ENCODE measurements at places on chromosomes 5 and 9.

DNA sequence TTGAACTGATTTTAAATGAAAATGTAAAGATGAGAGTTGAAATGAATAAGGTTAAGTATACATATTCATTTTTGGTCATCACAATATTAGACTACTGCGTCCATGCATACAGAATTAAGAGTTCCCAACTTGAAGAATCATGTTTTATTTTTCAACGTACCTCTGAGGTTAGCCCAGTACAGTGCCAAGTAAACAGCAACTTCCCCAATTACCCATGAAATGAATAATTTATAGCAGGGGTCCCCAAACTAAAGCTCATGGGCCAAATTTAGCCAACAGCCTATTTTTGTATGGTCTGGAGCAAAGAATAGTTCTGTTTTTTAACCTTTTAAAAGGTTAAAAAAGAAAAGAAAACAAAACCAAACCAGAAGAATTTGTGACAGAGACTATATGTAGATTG lies 167.9 kb downstream of the CDC42SE2 start:
- no peak for DNase-seq

DNA sequence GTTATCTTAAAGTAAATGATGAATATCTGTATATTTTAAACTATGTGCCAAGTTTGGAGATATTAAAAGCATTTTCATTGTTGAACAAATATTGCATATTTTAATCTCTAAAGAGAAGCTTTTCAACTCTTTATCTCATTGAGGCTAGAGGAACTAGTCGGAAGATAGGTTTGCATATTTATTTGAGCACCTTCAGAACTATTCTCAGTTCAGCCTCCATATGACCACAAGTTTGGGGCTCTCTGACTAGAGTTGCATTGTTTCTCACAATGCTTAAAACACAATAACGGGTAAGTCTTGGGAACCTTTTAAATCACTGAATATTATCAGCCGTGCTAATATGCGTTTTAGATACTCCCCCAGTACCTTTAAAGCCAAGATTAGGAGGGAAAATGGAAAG lies 47.3 kb upstream of the CTXN3 start:
- DNase-seq, result no peak

DNA sequence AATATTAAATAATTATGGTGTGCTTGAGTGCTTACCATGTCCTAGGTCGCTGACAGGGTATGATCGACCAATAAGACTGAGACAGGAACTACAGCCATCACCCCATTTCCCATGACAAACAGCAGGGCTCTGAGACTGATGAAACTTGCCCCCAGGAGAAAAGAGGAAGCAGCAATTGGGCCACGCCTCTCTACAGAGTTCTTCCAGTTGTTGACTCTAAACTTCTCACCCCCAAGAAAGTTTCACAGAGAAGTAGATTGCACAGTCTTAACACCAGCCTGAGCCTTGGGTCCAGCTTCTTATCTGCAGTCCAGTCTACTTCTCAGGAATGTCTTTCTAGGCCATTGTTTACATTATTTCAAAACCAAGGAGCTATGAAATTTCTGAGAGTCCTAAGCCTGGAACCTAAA lies 182.2 kb upstream of the ANKRD55 start:
- no peak for DNase-seq

DNA sequence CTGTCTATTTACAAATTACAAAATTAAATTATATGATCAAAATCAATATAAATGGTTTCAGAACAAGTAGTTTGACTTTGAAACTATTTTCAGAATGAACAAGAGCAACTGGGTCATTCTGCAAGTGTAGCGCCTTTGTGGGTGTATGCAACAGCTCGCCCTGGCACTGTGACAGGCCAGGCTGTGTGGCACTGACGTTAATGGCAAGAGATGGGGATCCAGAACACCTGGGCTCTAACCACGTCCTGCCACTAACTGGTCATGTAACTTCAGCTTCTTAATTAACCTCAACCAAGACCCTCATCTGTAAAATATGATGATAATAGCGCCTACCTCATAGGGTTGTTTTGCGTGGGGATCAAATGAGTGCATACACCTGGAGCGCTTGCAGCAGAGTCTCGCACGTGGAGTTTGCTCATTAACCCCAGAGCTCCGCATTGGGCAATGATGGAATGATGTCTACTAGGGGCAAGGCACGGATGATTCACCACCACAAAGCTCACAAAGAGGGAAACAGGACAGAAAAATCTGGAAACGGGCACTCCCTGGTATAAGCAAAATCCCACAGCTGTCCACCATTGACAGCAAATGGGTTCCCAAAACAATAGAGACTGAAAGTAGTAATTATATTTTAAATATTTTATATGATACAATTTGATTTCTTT lies 639.4 kb downstream of the SEMA5A start:
- no peak for DNase-seq

- no peak for DNase-seq
These were observed 103.3 kb downstream of the SREK1 start for GRCh38 chr5:66247176-66247960.

- DNase-seq, result no peak
These were observed 128.0 kb downstream of the NPR3 start for GRCh38 chr5:32839106-32839505.

DNA sequence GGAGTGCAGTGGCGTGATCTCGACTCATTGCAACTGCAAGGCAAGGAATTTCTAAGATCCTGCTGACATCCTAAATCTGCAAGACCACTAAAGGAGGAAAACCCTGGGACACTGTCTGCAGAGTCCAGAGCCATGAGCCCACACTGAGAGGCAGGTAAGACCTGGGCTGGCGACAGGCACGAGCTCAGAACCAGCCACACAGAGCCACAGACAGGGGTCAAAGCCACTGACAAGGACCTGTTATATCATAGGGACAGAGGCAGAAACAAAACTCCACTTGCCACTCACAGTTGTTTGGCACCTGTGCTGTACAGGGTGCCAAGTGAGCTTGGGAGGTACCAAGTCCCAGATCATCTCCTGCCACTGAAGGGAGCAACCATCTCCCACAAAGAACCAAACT lies 34.2 kb downstream of the IPPK start:
- DNase-seq, result no peak

GRCh38 chr5:92421942-92422341 lies 1038.8 kb upstream of the ARRDC3 start:
- no peak for DNase-seq

DNA sequence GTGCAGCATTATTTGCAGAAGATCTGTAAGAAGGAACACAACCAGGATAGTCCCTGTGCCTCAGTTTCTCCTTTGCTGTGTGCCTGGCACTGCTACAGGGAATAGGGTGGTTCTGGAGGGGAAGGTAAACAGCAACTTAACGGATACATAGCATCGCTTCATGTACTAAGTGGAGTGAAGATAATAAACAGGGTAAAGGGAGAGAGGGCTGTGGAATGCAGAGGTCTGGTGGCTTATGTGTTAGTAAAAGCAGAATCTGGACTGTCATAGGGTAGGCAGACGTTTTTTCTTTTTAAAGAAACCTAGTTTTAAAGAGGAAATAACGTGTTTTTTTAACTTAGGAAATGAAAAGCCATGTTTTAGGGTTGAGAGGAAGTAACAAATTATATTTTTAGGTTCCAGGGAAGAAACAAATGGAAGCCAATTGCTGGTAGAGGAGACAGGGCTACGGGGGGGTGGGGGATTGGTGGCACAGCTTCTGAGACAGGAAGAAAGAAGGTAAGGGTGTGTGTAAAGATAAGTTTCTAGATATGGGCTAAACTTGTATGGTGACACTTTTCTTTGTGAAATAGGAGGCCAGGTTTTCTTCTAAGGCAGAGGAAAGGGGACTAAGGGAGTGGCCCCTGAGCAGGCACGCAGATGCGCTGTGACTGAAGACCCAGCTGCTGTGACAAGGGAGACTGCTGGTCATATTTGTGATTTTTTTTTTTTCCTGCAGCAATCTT lies 1.3 kb downstream of the GNG10 start:
- DNase-seq, result no peak

GRCh38 chr5:113489299-113489698 lies 1.0 kb upstream of the MCC start:
- DNase-seq, result no peak

DNA sequence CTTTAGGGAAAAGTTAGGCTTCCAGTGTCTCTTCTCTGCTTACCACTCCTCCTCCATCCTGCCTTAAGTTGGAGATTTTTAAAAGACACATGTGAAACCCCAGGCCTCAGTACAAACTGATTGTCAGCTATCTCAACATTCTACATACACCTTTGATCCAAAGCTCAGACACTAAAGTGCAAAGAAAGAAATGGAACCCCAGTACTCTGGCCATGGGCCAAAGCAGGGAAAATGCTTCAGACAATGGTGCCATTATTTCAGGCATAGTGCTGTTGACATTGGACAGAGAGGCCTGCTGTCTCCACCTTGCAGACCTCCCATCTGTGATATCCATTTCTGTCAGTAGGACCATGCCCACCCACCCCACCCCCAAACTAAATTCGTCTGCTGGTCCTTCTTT lies 49.1 kb downstream of the G3BP1 start:
- DNase-seq, result no peak

DNA sequence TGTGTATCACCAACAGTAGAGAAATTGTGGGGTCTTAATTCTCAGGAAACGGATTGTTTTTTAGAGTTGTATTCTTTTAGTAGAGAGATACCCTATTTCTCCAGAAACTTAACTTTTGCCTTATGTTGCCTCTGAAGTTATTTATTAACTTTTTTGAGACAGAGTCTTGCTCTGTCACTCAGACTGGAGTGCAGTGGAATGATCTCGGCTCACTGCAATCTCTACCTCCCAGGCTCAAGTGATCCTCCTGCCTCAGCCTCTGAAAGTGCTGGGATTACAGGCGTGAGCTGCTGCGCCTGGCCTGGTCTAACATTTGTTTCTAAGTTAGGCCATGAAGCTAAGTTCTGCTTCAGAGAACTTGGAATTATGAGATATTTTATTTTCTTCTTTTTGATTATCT lies 75.0 kb downstream of the CFAP95 start:
- DNase-seq, result no peak

DNA sequence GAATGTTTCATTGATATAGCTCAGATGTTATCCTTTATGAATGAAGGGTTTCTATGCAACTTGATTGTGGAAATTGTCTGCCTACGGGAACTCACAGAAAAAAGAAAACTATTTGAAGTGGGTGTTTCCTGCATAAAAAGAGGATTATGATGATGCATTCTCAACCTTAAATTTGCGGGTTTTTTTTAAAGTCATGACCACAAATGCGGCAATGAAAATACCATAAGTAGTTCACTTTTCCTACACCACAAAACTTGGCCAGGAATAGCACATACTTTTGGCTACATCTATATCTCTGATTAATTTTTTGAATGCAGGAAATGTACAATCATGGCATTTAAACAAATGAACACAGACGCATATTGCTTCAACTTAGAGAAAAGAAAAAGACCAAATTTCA lies 754.7 kb downstream of the DTWD2 start:
- no peak for DNase-seq

DNA sequence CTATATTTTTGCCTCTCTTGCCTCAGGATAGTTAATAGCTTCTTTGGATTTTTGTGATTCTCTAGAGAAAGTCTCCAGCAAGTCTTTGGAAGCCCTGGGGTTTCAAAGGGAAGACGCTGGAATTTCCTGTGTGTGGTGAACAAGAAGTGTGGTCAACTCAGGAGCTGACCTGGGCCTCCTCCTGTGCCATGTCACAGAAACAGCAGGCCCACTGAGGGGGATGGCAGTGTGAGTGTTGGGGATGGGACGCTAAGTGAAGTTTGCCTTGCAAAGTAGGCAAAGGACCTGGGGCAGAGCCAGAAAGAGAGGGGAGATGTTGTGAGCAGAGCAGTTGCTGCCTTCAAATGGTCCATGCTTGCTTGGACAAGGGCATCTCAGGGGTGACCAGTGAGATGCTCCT lies 226.3 kb downstream of the DMRT2 start:
- no peak for DNase-seq

DNA sequence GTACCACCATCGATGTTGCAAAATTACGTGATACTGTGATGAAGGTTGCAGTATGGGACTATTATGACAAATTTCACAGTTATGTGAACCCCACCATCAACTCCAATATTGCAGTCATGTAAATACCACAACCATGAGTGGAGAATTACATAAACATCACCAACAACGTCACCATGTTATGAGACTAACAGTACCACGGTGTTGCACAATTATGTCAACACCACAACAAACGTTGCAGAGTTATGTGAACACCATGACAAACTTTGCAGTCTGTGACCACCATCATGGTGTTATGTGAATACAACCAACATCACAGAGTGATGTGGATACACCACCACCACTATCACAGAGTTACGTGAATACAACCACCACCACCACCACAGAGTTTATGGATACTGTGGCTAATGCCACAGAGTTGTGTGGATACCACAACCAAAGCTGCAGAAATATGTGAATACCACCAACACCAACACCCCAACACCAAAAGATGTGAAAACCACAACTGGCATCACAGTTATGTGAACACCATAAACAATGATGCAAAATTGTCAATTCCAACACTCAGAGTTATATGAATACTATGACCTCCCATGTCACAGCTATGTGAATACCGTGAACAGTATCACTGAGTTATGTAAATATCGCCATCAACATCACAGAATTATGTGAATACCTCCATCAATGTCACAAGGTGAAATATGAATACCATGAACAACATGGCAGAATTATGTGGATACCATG lies 62.4 kb downstream of the SHC3 start:
- no peak for DNase-seq

DNA sequence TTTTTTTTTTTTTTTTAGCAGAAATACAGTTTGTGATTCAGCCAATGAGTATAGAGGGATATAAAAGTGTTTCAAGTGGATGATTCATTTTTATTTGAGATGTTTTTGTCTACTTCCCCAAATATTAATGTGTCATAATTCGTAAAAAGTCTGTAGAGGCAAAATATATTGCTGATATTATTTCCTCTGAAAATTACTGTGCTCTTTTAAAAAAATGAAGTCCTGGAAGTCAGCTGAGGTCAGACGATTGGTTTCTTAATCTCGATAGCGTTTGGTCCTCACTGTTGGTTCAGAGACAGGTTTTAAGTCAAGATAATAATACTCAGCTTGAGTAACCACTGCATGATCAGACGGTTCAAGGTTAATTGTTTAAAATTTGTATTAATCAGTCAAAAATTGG lies 19.5 kb downstream of the IL9 start:
- DNase-seq, result no peak

DNA sequence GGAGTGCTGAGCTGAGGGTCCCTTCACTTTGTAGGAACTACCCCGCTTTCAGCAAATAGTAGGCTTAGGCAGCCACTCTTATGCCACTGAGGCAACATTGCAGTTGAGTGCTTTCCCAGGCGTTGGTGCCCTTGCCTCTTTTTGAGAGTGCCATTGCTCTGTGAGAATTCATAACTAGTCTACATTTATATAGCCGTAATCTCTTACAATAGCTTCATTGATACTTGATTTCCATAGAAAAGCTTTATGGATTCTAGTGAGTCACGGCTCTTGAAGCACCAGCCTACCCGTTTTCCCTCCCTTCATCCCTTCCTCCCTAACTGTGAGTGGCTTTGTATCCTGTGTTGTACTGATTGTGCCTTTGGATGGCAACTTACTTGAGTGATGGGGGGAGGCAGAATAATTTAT lies 283.9 kb downstream of the AOPEP start:
- no peak for DNase-seq

DNA sequence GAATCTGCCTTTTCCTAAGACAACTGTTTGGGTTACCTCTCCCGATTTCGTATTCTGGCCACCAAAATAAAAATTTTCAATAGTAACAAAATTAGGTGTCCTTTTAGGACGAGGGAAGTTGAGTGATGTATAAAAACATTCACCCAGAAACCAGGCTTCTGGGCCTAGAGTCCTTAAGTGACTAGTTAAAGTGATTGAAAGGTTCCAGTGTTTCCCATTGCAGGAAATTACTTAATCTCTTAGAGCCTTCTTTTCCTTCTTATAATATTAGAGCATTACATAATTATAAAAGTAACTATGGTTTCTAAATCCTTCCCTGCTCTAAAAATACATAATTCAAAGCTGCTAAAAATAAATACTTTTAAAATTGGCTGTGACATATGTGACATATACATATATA lies 7.3 kb downstream of the MCIDAS start:
- no peak for DNase-seq

All from NCI-H446 treated with DMSO at 0.1 percent for 48 hours (cell line).